ENCODE measurements at places on chromosomes 1 and 21.

- no peak for DNase-seq
Measured at GRCh38 chr1:3198371-3199271, 129.6 kb downstream of the PRDM16 start.

- DNase-seq = no peak
Measured at GRCh38 chr1:26786437-26787380, 1.0 kb upstream of the PIGV start.

DNA sequence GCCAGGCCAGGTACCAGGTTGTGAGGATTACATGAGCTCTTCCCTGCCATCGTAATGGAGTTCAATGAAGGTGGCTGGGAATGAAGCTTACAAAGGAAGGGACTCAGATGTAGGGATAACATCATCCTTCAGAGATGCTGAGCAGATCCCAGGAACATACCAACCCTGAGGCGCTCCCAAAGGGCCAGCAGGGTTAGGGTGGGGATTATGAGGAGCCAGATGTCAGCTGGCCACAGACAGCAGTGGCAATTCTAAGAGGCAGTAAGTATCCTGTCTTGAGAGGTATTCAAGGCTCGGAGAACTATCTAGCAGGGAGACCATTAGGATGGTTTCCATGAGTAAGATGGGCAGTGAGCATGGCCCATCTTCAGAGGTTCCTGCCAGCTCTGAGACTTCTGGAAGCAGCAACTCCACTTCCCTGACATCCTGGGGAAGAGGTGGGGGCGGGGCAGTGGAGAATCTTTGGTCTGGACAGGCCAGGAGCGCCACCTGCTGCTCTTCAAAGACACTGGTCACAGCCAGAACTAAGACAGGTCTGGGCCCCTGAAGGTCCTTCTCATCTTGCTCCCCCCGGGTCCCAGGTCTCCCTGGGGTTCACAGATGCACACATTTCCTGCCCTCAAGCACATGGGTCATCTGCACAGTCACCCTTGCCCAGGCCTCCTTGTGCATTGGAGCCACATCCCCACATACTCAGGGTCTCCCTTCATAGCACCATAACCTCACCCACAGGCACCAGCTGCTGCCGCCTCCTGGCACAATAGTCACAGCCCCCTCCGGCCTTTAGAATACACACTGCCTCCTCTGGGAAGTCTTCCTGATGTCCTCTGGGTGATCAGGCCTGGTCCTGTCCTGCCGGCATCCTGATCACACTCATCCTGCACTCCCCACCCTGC lies 2.7 kb upstream of the SDC3 start:
- peak; percentile 44 for DNase-seq

GRCh38 chr1:171019971-171020370 lies 70.7 kb upstream of the FMO3 start:
- no peak for DNase-seq

- no peak for DNase-seq
Measured at GRCh38 chr1:57882072-57882471, 458.2 kb upstream of the DAB1 start.

GRCh38 chr1:6860401-6860800 lies 75.1 kb downstream of the CAMTA1 start:
- DNase-seq = no peak

GRCh38 chr1:200490183-200490582 lies 80.3 kb upstream of the ZNF281 start:
- no peak for DNase-seq

DNA sequence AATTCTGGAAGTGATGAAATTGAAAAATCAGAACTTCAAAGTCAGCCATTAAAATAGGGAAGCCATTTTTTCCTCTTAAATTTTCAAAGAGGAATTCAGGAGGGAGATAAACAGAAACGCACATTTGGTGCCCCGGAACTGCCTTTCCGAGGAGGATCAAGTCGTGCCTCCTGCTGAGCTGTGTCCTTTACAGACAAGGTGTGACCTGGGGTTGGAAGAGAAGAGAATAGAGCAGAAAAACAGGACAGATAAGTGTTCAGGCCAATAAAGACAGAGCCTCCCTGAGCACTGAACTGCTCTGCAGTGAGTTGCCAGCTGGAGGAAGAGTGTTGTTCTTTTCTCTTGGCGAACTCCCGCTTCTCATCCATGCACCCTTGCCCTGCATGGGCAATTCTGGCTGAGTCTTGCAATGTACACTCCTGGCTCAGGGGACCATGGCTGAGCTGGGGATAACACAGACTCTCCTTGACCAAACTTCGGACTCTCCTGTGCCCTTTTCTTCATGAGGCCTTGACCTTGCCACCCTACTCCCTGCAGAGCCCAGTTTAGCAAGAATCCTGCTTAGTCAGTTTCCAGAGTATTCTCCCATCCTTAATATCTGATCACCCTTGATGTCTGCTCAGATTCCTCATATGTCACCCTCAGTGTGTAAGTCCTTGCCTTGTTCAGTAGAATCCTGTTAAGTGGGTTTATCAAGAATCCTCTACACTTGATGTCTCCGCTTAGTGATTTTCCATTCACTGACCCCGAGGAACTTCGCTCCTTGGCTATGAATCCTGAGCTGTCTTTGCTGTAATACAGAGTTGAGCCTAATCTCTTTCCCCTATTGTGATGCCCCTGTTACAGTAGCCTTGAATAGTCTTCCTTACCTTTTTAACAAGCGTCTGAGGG lies 1.3 kb upstream of the MTARC1 start:
- DNase-seq = no peak

DNA sequence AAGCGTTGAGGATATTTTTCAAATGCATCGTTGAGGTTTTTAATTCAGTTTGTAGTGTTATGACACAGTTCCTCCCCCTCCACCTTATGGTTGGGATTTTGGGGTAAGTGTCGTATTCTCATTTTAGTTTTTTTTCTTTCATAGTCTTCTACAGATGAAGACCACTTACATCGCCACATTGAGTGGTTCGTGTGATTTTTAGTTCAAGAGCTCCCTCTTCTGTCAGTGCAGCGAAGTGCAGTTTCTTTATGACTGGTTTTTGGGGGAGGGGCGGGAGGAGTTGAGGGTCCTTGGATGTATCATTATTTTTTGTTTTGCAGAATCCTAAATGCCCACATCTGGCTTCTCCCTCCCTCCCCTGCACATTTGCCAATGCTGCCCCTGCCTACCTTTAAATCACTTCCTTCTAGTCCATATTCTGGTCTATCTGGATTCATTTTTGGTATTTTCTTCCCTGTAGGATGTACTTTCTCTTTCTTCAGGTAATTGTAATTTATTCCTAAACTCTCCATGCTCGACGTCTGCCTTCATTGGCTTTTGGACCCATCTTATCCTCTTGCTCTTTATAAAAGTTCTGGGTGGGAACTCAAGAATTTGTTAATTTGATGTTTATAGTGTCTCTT lies 433.1 kb downstream of the CAMTA1 start:
- peak; percentile 53 for DNase-seq

GRCh38 chr1:25971066-25971810 lies 26.6 kb downstream of the PAFAH2 start:
- DNase-seq = no peak

DNA sequence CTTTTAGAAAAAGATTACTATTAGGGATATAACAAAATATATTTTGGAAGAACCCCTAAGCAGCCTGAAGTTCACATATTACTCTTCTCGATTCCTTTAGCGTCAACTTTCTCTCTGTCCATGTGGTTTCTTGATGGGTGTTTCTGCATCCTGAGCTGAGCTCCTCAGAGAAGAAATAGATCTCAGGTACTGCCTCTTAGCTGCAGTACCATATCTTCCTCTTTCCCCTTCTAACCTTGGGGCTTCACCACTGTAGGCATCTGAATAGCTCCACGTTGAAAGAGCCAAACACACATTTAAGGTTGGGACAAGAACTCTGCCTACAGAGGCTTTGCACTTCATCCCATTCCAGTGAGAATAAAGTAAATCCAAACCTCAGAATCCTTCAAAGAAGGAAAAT lies 59.2 kb downstream of the SAMSN1 start:
- no peak for DNase-seq

- DNase-seq = no peak
Measured at GRCh38 chr1:190759807-190760206, 282.1 kb upstream of the BRINP3 start.

DNA sequence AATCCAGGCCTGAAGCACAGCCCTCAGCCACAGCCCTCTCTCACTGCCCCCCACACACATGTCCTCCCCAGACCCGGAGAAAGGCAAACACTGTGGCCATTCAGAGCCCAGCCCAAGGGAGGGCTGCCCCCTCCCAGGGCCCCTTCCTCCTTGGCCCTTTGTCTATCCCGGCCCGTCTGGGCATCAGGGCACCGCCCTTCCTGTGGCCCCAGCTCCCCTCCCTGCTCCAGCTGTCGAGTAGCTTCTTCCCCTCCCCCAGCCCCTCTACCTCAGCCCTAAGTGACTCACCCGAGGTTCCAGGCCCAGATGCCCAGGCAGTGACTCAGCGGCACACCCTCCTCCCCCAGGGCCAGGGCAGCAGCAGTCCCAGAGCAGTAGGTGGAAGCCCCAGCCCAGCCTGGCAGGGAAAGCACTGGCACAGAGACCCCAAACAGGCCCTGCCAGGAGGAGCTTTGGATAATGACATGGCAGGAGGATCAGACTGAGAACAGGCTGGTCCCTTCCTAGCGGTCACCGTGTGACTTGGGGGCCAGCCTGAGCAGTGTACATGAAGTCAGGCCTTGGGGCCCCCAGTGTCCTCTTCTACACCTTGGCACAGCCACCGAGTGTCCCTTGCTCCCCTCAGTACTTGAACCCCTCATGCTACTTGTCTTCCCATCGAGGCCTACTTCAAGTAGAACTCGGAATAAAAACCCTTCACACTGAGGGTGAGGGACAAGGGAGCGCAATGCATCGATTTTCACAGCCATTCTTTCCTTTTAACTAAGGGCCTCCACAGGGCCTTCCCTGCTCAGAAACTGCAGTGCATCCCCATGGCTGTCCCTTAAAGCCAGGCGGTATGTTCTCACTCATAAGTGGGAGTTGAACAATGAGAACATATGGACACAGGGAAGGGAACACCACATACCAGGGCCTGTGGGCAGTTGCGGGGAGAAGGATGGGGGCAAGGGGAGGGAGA lies 1.0 kb upstream of the S100A2 start:
- peak; percentile 84 for DNase-seq

- no peak for DNase-seq
Measured at GRCh38 chr1:31881688-31882000, 56.5 kb downstream of the PTP4A2 start.

DNA sequence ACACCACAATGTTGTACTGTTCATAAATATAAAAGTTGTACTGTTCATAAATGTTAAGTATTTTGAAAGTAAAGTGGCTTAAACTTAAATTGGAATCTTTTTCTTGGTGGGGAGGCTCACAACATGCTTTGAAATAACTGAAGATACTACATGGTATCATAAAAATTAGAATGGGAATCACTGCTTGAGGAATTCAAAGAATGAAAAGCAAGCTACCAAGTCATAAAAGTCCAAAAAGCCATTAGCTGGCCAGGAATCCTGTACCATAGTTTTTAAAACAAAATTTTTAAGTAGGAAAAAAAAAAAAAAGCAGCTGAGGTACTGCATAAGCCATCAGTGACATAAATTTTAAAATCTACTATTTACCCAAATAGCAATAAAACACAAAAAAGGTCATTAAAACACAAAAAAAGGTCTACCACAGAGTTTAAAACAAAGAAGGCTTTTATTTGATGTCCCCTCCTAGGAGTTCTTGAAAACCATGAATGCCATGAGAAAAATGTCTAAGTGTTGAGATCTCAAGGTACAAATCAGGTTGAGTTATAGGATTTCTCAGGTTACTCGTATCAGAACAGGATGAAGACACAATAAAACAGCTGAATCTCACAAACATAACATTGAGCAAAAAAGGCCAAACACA lies 8.6 kb downstream of the ZZZ3 start:
- no peak for DNase-seq

GRCh38 chr1:204014336-204014735 lies 58.6 kb upstream of the SOX13 start:
- no peak for DNase-seq

DNA sequence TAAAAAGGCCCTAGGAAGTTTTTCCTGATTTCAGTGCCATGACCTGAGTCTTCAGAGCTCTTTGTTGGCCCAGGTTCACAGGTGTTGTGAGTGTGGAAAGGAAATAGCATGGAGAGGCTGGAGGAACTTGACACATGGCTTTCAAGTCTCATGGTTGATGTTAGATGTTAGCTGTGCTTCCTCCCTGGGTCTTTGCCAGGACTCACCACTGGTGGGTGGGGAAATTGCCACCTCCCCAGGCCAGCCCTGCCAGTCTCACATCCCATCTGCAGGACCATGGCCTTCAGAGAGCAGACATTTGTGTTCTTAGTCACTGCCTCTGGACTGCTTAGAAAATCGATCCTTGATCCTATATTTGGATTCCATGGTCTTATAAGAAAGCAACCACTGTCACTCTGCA lies 383.2 kb downstream of the DISC1 start:
- DNase-seq = no peak
